ENCODE measurements at places on chromosomes 5 and 9.

GRCh38 chr9:70502690-70503089 lies 88.2 kb upstream of the KLF9 start:
- DNase-seq = peak; percentile 36

- peak; percentile 39 for DNase-seq
Observed at GRCh38 chr5:139774980-139775661, 20.5 kb upstream of the PSD2 start.

DNA sequence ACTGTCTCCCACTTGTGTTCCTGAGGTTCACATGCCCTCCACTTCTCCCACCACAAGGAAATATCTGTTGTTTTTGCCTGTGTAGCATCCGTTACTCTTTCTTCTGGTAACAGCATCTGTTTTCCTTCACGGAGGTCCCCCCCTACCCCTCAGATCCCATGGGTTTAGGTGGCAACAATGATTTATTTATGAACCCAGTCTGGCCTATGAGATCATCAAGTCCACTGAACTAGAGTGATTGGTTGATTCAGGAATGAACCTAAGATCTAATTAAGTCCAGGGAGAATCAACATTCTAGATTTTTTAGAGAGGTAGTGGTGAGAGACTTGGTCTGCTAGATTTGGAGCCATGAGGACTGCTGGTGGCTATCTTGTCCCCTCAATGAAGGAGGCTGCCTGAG lies 166.8 kb downstream of the NR3C1 start:
- no peak for DNase-seq

DNA sequence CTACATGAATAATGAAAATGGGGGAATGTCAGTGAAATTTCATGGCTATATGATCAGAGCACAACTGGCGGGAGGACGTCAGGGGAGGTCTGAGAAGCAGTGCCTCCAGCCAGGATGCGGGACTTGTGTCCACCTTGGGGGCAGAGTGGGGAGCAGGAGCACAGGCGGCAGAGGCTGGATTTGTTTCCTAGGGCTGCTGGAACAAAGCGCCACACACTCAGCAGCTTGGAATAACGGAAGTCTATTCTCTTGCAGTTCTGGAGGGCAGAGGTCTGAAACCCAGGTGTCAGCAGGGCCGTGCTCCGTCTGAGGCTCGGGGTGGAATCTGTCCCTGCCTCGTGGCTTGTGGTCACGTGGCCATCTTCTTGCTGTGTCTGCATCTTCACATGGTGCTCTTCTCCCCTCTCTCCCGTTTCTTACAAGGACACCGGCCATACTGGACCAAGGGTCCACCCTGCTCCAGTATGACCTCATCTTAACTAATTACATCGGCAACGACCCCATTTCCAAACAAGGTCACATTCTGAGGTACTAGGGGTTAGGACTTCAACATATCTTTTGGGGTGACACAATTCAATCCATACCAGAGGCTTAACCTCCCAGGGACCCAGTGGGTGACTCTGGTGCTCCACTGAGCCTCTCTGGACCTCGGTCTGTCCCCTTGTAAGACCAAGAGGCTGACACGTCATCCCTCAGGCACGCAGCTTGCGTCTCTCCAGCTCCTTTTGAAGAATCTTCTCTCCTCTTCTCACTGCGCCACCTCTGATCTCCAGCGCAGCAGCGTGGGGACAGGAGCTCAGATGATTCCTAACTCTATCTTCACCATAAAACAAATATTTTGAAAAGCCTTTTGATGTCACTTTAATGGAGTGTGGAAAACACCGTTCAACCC lies 202.5 kb downstream of the CDK5RAP2 start:
- no peak for DNase-seq

DNA sequence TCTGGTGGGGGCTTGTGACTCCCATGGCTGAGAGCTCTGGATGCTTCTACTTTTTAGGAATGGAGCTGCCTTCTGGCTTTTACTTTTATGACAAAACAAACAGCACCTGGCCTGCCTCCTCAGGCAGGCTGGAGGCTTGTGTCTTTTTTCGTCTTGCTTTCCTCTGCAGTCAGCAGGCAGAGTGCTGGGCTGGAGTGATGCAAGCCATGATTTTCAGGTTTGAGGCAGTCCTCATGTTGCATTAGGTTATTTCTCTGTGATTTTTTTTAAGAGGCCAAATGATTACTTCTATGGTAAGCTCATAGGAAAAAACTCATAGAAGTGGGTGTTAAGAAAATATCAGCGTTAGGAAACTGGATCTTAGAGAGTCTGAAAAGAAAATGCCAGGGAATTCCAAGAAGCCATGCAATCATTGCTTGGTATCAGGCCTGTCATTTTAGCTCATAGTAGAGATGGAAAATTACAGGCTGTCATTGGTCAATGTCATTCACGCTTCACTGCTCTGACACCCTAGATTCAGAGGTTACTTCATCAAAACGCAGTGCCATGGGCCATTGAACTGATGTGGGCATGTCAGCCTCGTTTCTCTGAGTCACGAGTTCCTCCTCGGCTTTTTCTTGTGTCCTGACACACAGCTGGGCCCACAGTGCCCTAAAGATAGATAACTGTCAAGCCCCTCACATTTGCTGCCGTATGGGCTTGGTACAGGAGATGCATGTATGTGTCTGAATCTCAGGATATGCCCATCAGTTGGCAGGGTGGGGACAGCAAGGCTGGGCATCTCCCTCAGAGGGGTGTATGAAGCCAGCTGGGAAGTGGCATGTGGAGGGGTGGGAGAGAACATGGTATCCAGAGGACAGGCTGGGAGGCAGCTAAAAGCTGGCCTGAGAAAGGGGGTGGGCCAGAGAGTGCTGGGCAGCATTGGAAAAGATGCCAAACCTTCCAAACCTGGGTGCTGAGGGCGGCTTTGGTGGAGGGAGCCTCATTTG lies 151.8 kb downstream of the HSPA4 start:
- DNase-seq = no peak

DNA sequence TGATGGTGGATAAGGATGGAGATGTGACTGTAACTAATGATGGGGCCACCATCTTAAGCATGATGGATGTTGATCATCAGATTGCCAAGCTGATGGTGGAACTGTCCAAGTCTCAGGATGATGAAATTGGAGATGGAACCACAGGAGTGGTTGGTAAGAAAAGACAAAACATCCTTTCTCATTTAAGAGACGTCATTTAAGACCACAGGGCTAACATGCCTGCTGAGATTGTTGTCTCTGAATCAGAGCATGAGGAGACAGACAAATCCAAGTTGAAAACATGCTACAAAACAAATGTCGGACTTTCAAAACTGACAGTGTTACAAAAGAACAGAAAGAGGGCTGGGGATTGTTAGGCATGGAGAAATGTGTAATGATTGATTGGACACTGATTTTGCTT lies 4.6 kb downstream of the CCT5 start:
- no peak for DNase-seq

DNA sequence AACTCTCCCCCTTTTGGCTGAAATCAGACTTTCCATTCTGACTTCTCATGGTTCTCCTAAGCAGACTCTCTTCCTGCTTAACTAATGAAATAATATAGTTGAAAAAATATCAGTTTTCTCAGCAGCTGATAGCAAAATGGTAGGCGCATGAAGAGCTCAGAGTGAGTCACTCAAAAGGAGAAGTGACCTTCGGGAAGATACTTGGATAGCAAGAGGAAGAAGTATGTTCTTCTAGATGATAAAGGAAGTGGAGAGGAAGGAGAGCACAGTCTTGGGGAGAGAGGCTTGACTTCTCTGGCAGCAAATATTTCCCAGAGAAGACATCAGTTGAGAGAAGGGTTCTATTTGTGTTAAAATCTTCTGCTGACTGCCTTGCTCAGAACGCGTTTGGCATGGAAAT lies 101.5 kb downstream of the TAF11L14 start:
- no peak for DNase-seq

GRCh38 chr5:64979531-64979930 lies 210.8 kb downstream of the CWC27 start:
- no peak for DNase-seq

DNA sequence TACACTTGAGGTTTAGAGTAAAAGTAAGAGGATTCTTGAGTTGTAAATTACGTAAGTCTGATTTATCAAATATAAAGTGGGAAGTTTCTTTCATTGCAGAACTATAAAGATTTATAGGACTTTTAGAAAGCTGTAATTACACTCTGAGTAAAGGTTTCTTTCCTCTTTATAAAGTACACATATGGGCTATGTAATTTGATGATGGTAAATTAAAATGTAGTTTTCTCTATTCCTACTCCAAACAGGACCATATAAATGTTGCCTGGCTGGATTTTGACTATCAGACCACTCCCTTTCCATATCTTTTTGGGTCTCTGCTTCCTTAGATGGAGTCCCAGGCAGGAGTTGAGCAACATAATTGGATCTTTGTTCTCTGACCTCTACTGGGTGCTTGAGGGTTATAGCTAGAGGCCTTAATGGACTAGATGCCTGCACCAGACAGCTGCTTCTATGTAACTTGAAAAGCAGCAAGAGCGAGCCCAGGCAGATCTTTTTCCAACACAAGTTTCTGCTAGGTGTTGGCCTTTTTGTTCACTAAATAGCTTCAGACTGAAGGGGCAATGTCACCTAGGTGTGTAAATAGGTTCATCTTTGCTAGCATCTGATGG lies 11.4 kb upstream of the TEX48 start:
- no peak for DNase-seq

- no peak for DNase-seq
Observed at GRCh38 chr9:33300546-33300945, 10.2 kb downstream of the NFX1 start.

GRCh38 chr5:140295414-140295813 lies 7.5 kb downstream of the PFDN1 start:
- DNase-seq = peak; percentile 73

- DNase-seq = peak; percentile 46
Observed at GRCh38 chr5:113250341-113250953, 184.3 kb downstream of the TSSK1B start.

DNA sequence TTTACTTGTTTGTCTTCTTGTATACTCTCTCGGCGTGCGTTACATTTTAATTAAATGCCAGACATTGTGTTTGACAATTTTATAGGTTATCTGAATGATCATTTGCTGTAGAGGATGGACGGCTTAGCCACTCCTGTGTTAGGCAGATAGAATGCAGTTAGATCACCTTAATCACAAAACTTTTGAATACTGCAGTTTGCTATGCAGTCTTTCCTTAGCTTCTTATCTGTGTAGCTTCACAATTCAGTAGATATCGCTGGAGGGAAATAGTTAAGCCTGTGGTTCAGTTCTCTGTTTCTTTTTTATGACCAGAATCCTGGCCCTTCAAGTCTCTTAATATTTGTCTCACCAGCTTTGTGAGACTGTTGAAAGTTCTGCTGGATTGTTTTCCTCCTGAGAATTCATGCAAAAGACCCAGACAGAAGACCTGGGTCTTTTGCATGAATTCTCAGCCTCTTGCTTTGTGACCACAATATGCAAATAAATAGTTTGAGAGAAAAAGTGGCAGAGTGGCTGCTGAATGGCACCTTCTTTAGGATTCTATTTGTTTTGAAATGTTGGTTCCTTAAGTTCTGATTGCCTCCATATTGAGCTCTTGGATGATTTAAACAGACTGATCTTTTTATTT lies 40.2 kb downstream of the RASA1 start:
- no peak for DNase-seq

GRCh38 chr5:90488791-90489190 lies 14.1 kb downstream of the POLR3G start:
- peak; percentile 24 for DNase-seq

- DNase-seq = no peak
Observed at GRCh38 chr9:93930070-93930469, 25.1 kb downstream of the BARX1 start.

GRCh38 chr9:136157477-136158265 lies 39.0 kb upstream of the TMEM250 start:
- DNase-seq = peak; percentile 63

DNA sequence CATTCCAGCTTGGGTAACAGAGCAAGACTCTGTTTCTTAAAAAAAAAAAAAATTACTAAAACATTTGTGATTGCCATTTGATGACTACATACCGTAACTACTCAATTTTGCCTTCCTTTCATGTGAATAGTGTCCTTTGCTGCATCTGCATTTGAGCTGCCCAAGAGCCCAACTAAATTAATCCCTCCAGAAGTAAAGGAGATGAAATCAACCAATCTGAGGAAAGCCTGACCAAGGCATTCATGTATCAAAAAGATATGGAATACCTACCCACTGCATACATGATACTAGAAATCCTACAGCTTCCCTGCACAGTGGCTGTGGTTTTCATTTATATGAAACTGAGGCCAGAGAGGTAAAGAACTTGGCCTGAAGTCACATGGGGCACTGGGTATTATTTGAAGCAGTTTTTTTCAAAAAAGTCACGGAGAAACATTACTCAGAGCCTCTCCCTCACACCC lies 177.5 kb downstream of the AOPEP start:
- no peak for DNase-seq

DNA sequence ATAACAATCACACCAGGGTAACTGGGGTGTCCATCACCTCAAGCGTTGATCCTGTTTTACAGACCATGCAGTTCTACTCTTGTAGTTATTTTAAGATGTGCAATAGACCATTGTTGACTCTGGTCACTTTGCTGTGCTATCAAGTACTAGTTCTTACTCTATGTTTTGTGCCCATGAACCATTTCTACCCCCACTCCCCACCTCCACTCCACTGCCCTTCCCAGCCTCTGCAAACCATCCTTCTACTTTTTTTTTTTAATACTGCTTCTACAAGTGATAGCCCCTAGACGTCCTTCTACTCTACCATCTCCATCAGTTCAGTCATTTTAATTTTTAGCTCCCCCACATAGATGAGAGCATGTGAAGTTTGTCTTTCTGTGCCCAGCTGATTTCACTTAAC lies 38.8 kb downstream of the EHMT1 start:
- no peak for DNase-seq

DNA sequence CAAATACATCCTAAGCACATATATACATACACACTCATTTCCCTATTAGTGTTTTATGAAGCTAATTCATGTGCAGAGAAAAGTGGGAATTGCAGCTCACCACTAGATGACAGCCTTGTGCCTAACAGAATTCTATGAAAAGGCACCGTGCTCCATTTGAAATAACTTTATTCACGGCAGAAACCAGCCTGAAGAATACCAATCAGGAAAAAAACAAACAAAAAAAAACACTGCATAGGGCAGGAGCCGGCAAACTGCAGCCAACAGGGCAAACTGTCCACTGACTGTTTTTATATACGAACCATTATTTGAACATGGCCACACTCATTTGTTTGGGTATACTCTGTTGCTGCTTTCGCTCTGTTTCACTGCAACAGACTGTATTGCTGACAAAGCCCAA lies 33.6 kb downstream of the ERMP1 start:
- DNase-seq = peak; percentile 70
